ENCODE measurements at places on chromosomes 6 and 20.

- DNase-seq = no peak
Observed at GRCh38 chr6:149044528-149044927, 273.0 kb upstream of the TAB2 start.

- no peak for DNase-seq
Observed at GRCh38 chr20:47508278-47508677, 6.6 kb downstream of the NCOA3 start.

DNA sequence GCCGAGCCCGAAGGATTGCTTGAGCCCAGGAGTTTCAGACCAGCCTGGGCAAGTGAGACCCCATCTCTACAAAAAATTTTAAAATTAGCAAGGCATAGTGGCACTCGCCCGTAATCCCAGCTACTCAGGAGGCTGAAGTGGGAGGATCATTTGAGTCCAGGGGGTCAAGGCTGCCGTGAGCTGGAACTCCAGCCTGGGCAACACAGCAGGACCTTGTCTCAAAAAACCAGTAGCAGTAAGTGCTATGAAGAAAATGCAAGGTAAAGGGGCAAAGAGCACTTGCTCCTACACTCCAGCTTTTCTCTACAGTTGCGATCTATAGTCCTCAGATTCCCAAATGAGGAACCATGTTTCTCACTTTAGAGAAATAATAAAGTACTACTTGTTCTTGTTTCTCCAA lies 1.8 kb upstream of the DDX39B start:
- no peak for DNase-seq

- peak; percentile 19 for DNase-seq
Observed at GRCh38 chr6:6931071-6932025, 176.4 kb upstream of the RREB1 start.

GRCh38 chr20:63628246-63628975 lies 1.5 kb upstream of the GMEB2 start:
- DNase-seq = peak; percentile 75

DNA sequence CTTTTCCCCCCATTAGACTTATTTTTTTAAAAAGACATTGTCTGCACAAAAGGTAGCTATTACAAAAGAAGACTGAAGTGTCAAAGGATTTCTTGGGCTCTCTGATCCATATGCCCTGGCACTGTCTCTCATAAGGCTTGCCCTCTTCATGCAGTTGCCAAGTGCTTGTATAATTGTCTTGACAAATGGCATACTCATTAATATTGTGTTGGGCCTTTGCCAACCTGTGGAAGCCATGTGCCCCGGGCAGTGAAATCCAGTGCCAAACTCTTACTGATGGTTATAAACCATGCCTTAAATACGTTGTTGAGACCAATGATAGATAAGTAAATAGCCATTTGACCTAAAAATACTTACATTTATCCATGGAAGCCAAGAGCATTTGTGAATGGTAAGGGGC lies 98.1 kb downstream of the FARS2 start:
- peak; percentile 12 for DNase-seq

GRCh38 chr6:130600880-130601341 lies 226.3 kb upstream of the SMLR1 start:
- DNase-seq = peak; percentile 43

GRCh38 chr20:11267131-11267761 lies 593.4 kb upstream of the JAG1 start:
- peak; percentile 98 for DNase-seq

GRCh38 chr20:62914436-62914835 lies 11.9 kb downstream of the DIDO1 start:
- DNase-seq = no peak

GRCh38 chr6:26570027-26570809 lies 26.5 kb upstream of the ABT1 start:
- no peak for DNase-seq

DNA sequence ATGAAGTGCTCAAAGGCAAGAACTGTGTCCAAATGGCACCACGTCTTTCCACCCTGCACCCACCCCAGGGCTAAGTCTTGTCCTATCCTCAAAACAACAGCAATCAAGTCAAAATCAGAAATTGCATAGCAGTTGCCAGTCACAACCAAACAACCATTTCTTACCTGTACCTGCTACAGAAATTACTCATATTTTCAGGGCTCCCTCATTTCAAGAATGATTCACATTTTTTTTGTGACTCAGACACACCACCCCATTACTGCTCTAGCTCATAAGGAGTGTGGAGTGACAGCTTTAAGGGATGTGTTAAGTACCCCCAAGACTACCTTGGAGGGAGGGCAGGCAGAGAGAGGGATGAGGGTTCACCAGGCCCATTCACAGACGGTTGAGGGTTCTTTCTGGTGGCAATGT lies 111.7 kb downstream of the TRERF1 start:
- peak; percentile 36 for DNase-seq

DNA sequence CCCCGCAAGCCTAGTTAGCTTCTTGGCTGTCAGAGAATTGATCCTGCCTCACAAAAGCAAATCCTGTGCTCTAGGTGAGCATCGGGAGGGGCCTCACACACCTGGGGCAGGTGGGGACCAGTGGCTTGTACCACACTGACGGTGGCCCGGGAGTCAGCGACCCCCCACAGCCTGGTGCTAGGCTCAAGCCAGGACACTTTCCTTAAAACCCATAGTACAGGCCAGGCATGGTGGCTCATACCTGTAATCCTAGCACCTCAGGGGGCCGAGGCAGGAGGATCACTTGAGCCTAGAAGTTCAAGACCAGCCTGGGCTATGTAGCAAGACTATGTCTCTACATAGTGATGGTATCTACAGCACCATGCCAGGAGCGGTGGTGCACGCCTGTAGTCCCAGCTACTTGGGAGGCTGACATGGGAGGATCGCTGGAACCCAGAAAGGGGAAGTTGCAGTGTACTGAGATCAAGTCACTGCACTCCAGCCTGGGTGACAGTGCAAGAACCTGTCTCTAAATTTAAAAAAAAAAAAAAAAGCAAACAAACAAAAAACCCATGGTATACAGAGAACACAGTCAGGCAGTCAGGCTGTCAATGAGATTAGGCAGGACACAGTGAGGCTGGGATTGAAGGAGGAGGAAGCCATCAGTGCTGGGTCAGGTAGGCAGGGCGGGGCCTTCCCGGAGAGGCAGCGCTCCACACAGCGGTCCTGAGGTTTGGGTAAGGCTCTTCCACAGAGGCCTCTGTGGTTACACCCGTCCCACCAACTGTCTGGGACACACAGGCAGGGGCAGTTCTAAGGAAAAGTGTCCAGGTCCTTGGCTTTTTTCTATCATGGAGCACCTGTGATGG lies 41.3 kb downstream of the SYNJ2 start:
- no peak for DNase-seq

DNA sequence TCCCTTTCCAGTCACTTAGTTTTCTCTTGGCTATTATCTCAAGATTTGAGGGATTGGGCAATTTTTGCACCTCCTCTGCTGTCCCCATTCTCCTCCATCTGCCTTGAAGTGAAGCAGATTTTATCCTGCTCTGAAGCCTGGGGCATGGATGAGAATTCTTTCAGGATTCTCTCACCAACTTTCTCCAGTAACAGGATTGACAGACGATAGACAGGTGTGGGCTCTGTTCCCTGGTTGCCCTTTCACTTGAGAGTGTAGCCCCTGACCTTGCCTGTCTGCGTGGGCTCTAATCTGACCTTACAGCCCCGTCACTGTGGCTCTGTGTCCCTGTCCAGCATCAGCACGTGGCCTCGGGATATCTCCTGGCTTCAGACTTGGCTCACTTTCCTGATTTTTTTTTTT lies 27.1 kb downstream of the CDYL start:
- DNase-seq = no peak

DNA sequence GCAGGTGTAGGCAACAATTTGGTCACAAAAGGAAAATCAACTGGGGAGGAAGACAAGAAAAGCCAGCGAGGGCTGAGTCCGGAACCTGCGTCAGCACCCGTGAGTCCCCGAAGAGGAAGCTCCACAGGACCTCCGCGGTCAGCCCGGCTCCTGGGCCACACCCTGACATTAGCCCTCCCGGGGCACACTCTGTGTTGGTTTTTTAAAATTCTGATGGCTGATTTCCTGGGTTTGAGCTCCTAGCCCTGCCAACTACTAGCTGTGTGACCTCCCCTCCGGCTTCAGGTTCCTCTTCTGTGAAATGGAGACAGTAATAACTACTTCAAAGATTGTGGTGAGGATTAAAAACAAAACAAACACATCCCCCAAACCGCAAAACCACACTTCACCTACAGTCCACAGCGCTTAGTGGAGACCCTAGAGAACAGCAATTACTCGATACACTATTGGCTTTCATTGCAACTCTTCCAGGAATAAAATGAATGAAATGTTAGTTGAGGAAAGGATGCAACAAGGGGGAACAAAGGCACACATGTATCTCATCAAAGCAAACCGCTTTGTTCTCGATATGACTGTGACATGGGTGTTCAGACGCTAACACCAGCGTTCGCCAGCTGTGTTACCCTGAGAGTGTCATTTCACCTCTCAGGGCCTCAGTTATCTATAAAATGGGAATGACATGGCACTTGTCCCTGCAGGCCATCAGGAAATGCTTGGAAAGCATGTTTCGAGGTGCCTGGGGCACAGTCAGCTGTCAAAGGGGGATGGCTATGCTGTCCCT lies 985 bp downstream of the ZBP1 start:
- no peak for DNase-seq

GRCh38 chr6:100695445-100695844 lies 185.7 kb downstream of the ASCC3 start:
- no peak for DNase-seq

DNA sequence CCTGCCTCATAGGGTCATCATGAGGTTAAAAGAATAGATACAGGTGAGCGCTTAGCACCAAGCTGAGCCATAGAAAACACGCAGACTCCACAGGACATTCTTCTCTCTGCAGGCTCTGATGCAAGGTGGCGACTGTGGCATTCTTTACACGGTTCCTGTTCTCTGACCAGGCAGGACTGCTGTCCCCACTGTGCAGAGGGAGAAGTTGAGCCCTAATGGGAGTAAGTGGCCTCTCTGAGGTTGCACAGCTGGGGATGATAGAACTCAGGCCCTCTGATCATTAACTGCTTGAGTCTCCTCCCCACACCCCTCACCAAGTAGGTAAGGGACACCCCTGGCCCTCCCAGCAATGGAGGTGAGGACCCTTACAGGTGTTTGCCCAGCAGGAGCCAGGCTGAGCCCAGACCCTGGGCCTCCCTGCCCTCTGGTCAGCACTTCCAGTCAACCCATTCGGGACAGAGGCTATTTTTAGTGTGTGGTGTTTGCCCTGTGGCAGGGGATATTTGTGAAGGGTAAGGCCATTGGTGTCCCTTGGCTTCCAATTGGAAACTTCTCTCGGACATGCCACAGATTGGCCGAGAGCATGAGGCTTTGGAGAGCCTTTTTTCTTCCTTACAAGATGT lies 116.8 kb downstream of the VEGFA start:
- no peak for DNase-seq

DNA sequence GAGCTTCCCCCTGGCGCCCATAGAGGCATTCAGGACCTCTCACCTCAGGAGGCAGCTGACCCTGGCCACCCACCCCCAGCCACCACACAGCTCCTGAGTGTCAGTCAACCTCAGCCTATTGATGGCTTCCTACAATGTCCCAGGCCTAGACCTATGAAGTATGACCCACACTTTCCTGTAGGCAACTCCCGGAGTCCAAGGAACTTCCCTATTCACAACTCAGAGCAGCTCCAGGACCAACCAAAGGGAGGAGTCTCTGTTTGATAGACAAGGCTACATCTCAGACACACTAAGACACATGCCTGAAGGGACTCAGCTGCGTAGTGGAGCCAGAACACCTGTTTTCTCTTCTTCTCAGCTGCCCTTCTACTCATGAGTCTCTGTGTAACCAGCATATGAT lies 169.1 kb downstream of the MAFB start:
- DNase-seq = no peak

DNA sequence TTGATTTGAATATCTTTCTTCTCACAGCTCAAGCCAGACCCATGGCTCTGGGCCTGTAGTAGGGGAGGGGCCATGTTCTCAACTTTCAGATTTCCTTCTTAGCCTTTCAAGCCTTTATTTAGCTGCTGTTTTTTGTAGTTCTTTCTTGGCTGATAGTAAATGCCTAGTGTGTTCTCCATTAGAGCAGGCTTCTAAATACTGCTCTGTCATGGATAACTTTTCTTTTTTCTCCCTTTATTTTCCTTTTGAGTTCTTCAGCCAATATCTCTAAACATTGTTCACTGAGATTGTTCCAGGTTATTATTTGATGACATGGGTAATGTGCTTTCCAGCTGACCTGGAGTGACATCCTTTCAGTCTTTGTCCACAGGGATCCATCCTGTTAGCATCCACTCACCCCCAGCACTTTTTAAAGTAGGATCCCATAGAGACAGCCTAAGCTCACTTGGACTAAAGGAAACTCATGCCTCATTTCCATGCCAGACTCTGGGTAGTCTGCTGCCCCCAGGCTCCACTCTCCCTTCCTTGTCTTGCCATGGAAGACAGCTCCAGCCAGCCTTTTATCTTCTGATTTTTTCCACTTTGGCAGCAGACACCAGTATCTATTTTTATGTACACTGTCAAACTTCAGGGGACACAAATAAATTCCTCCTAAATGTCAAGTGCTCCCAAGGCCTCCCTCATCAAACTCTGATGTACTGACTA lies 645.6 kb downstream of the RNF144B start:
- no peak for DNase-seq

- DNase-seq = no peak
Observed at GRCh38 chr20:16555754-16556153, 17.5 kb downstream of the KIF16B start.

- DNase-seq = peak; percentile 88
Observed at GRCh38 chr6:44221291-44221960, 2.0 kb upstream of the SLC29A1 start.

DNA sequence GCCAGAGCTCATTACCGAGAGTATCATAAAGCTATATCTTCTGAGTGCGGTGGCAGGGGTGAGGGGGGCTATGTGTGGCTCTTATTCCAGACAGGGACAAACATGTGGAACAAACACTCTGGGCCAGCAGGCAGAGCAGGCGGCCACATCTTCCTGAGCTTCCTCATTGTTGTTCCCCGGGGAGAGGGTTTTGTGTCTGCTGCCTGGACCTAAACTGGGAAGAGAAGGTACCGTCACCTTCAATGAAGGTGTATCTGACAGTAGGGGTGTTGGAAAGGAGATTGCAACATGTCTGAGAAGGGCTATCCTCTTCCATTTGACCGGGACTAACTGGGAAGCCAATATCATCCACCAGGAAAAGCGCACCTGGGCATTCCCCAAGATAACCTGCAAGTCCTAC lies 1.6 kb upstream of the TFAP2D start:
- DNase-seq = no peak

DNA sequence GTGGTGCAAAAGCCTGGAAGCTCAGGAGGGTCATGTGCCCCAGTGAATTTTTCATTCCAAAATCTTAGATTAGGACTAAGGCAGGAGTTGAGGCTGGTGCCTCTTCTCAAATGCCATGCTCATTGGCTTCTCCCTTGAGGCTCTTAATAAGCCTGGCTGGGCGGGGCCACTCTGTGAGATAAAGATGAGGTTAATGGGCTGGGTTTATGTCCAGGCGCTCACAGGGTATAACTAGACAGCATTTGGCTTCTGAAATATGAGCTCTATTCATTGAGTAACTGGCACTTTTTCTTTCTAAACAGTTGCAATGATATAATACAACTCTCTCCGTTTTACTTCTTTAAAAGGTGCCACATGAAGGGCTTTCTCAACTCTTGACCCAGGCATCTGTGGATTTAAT lies 156.3 kb downstream of the SCML4 start:
- DNase-seq = no peak

GRCh38 chr6:89079511-89080234 lies 878 bp upstream of the PNRC1 start:
- peak; percentile 71 for DNase-seq

Measured in renal cortical epithelial cell (primary cell).